Mesendoderm (in vitro differentiated cells): ENCODE measurements at places on chromosomes 16 and 17.

DNA sequence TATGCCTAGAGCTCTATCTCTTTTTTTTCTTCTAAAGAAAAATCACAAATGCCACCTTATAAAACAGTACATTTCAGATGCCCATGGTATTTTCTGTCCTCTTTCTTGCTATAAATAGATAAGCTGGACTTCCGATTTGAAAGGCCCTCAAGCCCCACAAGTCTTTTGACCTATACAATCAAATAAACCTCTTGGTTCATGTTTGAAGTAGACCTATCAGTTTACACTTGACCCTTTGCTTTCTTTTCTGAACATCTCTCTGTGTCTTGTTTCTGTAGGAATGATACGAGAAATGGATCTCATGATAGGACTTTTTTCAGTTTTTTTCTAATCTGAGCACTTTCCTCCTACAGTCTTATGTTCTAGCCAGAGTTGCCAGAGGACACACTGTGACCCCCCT is 327.2 kb downstream of the SOX9 start:
- H3K36me3 ChIP-seq, result no peaks in the 10 kb centered on the region
- DNase-seq, result no peak
- H3K4me3 ChIP-seq, result no peak overlapping the region
- no peaks in the 10 kb centered on the region for H3K27me3 ChIP-seq
- H3K4me1 ChIP-seq, result no peaks in the 10 kb centered on the region

GRCh38 chr16:84648595-84649510 is 542 bp downstream of the KLHL36 start:
- no peaks in the 10 kb centered on the region for H3K27me3 ChIP-seq
- H3K36me3 ChIP-seq, result no peaks in the 10 kb centered on the region
- no peak for DNase-seq
- H3K27ac ChIP-seq, result no peak overlapping the region
- H3K4me3 ChIP-seq, result peak overlapping the region; percentile 3
- no peaks in the 10 kb centered on the region for H3K4me1 ChIP-seq

GRCh38 chr17:65977041-65977440 is 214.9 kb downstream of the CEP112 start:
- H3K27ac ChIP-seq, result no peak overlapping the region
- no peaks in the 10 kb centered on the region for H3K36me3 ChIP-seq
- no peaks in the 10 kb centered on the region for H3K4me1 ChIP-seq
- H3K4me3 ChIP-seq, result no peak overlapping the region
- H3K27me3 ChIP-seq, result no peaks in the 10 kb centered on the region

- H3K27ac ChIP-seq, result no peak overlapping the region
- H3K36me3 ChIP-seq, result no peaks in the 10 kb centered on the region
- no peaks in the 10 kb centered on the region for H3K4me1 ChIP-seq
- no peak overlapping the region for H3K4me3 ChIP-seq
- peak; percentile 42 for DNase-seq
- peaks cover 3% of the 10 kb centered on the region for H3K27me3 ChIP-seq
Observed at GRCh38 chr16:56984639-56985038, 4.7 kb upstream of the NLRC5 start.

- DNase-seq, result no peak
- H3K27ac ChIP-seq, result no peak overlapping the region
- no peak overlapping the region for H3K4me3 ChIP-seq
- H3K4me1 ChIP-seq, result no peaks in the 10 kb centered on the region
Observed at GRCh38 chr16:83137326-83137781, 510.6 kb downstream of the CDH13 start.

DNA sequence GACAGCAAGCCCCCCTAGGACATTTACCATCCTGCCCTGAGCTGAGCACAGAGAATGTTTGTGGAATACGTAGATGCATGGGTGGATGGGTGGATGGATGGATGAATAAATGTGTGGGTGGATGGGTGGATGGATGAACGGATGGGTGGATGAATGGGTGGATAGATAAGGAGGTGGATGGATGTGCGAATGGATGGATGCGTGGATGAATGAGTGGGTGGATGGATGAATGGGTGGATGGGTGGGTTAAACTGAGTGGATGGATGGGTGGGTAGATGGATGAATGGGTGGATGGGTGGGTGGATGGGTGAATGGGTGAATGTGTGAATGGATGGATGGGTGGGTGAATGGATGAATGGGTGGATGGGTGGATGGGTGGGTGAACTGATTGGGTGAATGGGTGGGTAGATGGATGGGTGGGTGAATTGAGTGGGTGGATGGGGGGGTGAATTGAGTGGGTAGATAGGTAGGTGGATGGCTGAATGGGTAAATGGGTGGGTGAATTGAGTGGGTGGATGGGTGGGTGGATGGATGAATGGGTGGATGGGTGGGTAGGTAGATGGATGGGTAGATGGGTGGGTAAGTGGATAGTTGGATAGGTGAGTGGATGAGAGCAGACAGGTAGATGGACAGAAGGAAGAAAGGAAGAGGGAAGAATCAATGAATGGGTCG is 5.2 kb downstream of the TMC6 start:
- no peak overlapping the region for H3K4me3 ChIP-seq
- H3K36me3 ChIP-seq, result peaks cover 23% of the 10 kb centered on the region
- H3K27me3 ChIP-seq, result no peaks in the 10 kb centered on the region
- DNase-seq, result no peak

DNA sequence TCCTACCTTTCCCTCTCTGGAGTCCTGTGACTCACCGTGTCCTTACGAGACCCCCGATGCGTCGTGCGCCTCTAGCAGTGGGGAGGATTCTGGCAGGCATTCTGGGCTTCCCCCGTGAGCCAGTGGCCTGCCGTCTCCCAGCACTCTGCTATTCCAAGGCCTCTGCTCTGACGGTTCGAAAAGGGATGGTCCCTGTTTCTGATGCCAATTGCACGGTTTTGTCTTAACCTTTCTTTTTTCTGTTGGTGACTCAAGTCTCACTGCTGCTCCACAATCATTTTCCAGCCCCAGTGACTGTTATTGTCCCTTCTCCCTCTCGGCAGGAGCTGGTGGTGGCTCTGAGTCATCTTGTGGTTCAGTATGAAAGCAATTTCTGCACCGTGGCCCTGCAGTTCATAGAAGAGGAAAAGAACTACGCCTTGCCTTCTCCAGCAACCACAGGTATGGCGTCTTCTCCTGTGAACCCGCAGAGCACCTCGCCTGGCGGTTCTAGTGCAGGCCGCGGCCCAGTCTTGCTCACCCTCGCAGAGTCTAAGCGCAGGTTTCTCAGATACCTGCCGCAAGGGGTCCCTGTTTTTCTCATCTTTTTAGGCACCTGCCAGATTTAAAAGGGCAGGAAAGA is 100.1 kb upstream of the CHMP6 start:
- H3K27me3 ChIP-seq, result no peaks in the 10 kb centered on the region
- H3K4me1 ChIP-seq, result no peaks in the 10 kb centered on the region
- H3K4me3 ChIP-seq, result no peak overlapping the region
- H3K36me3 ChIP-seq, result no peaks in the 10 kb centered on the region
- no peak for DNase-seq
- no peak overlapping the region for H3K27ac ChIP-seq

- DNase-seq, result no peak
- H3K4me3 ChIP-seq, result no peak overlapping the region
- no peaks in the 10 kb centered on the region for H3K27me3 ChIP-seq
Observed at GRCh38 chr17:41421116-41421515, 3.3 kb downstream of the KRT37 start.
